ENCODE measurements at places on chromosomes 5 and 9.
A peak's percentile ranks its signal among the peaks of the same experiment; 100 is the strongest.

DNA sequence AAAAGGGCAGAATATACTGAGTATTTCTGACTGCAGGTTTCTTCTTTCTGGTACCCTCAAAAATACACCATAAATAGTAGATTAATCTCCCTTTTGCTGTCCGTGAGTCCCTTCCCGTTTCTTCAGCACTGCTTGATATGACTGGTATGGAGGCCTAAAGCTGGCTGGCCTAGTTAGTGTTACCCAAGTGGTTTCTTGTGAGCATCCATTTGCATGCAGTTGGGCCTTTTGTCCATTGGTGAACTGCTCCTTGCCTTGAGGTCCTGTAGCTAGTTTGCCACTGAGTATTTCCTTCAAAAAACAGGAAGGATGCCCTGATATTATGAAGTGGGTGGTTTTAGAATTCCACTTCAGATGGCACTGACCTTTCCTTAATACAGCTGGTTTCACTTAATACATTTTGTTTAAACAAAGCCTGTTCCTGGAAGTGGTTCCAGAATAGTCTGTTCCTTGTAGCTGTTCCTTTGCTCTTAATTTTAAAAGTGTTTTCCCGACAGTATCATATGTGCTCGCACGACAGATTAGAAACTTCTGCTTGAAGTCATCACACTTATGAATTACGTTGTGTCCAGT lies 40.0 kb upstream of the ABL1 start:
- DNase-seq: no peak

DNA sequence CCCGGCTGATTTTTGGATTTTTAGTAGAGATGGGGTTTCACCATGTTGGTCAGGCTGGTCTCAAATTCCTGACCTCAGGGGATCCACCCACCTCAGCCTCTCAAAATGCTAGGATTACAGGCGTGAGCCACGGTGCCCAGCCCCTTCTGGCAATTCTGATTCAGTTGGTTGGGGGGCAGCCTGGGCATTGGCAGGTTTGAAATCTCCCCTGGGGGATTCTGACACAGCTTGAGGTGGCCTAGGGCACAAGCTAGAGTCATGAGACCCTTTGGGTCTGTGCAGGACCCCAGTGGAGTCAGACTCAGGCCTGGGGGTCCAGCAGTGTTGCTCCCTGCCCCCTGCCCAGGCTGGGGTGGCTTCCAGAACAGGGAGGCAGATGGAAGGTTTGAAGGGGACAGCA lies 239.8 kb downstream of the PBX3 start:
- DNase-seq: no peak

GRCh38 chr9:124040935-124041816 lies 29.6 kb downstream of the LHX2 start:
- DNase-seq: no peak

DNA sequence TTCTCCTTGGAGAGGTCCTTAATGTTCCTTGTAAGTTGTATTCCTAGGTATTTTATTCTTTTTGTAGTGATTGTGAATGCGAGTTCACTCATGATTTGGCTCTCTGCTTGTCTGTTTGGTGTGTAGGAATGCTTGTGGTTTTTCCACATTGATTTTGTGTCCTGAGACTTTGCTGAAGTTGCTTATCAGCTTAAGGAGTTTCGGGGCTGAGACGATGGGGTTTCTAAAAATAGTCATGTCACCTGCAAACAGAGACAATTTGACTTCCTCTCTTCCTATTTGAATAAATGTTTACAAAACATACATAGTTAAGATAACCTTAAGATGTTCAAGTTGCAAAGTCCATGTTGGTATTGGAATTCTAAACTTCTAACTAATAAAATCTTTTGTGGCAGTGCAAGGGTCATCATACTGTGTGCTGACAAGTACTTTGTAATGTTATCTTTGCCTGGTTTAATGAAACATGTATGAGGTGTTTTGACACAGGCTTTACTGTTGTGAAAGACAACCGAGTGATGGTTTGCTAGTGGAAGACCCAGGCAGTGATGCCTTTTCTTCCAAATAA lies 286.2 kb downstream of the MRPS30 start:
- no peak for DNase-seq

DNA sequence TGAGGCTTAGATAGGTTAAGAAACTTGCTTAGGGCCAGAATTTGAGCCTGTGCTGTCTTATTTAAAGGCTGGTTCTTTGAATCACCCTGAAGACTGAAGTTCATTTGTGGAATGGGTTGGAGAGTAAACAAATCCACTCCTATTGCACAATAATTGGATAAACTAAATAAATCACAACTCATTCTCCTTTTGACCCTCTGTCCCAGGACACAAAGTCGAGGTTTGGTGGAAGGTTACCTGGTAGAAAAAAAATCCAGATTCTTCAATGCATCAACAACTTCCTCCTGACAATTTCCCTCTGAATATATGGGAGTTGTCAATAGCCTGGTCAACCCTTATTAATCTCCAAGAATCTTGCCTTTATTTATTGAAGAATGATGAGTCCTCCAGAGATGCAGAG lies 28.9 kb downstream of the TBC1D2 start:
- DNase-seq: no peak

- DNase-seq: no peak
These were observed 45.7 kb upstream of the SMAD5 start for GRCh38 chr5:136086783-136087566.

GRCh38 chr9:81244631-81245030 lies 444.7 kb downstream of the TLE1 start:
- DNase-seq: no peak

- DNase-seq: no peak
These were observed 7.4 kb upstream of the ADAM19 start for GRCh38 chr5:157582731-157583620.

DNA sequence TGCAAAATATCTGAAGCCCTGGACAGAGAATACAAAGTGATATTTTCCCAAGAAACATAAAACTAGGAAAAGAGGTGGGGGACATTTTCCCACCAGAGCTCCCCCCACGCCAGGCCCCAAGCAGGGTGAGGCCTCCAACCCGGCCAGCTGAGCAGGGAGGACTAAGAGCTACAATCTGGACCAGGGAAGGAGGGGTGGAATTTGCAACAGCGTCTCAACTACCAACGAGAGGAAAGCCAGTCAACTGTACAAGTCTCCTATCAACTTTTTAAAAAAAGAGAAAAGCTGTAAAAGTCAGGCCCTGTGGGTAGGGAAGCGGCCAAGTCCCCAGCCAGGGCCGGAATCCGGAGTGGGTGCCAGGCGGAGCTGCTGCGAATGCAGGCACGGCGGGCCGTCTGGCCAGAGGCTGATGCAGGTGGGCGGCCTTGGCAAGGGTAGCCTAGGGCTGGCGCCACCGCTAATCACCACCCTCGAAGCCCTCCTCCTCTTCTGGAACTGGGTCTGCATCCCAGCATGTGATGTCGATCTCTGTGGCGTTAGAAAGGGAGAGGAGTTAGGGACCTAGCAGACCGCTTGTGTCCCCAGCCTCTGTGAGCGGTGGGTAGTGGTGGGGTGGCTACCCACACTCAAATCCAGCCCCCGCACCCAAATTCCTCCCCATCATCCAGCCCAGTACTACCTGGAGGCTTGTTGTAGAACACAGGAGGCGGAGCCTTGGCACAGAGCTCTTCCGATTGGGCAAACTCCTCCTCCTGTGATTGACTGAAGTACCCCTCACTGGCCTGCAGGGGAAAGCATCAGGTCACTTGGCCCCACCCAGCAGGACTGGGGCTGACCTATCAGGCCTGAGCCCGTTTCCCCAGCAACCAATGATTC lies 10.6 kb downstream of the PRR7 start:
- peak; percentile 71 for DNase-seq

DNA sequence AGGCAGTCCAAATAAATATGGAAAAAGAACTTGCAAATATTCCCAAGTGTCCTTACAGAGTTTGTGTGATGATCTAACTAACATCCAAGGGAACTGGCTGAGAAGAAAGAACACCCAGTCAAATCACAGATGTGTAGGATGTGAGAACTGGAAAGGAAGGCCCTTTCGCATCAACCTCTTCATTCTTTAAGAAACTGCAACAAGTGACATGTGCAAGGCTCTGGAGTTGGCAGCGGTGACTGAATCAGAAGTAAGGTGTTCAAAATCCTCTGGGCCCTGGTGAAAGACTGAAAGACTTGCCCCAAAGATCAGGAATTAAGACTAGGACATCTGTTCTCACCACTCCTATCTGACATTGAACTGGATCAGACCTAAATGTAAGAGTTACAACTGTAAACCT lies 88.7 kb downstream of the RAPGEF1 start:
- no peak for DNase-seq

DNA sequence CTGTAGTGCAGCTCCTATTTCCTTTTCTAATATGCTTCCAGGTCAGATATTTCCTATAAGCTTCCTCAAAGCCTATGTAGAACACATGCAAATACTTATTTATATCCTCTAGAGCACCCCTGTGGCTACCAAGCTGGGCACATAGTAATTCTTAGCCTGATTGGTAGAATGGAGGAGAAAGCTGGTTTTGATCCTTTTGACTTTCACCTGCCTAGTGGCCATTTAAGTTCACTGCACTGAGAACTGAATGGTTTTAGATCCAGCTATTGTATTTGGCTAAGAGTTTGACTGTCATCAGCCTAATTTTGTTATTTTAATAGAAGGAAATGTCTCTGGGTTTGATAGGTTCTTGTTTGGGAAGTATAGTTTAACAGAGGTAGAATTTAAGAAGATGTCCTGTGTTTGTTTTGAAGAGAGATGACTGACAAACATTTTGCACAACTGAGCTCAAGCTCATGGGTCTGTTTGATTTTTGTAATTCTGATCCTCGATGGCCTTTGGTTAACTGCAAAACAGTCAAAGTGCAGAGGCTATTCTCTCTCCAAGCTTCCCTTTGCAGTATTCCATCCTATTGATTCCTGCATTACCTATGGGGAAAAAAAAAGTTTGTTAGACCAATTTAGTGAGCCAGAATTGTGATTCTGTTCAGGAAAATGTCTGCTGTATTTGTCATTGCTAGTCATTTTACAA lies 85.4 kb downstream of the KCNN2 start:
- no peak for DNase-seq

GRCh38 chr9:677461-678097 lies 163.9 kb upstream of the DMRT1 start:
- DNase-seq: no peak

DNA sequence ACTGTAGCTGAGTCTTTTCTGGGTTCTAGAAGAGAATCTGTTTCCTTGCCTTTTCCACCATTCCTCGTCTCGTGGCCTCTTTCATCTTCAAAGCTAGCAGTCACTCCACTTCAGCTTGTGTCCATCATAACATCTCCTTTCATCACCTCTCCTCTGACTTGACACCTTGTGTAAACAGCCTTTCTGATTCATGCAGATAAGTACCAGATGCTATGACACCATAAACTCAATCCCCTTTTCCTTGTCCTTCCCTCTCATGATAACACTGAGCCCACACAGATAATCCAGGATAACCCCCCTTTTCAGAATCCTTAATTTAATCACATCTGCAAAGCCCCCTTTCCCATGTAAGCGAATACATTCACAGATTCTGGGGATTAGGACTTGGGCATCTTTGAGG lies 95.5 kb downstream of the SNX24 start:
- no peak for DNase-seq

- no peak for DNase-seq
These were observed 25.6 kb downstream of the GLDC start for GRCh38 chr9:6619909-6620308.

- DNase-seq: no peak
These were observed 106.9 kb upstream of the ST8SIA4 start for GRCh38 chr5:101009758-101010519.

- DNase-seq: no peak
These were observed 80.0 kb downstream of the OTULIN start for GRCh38 chr5:14744296-14745187.

DNA sequence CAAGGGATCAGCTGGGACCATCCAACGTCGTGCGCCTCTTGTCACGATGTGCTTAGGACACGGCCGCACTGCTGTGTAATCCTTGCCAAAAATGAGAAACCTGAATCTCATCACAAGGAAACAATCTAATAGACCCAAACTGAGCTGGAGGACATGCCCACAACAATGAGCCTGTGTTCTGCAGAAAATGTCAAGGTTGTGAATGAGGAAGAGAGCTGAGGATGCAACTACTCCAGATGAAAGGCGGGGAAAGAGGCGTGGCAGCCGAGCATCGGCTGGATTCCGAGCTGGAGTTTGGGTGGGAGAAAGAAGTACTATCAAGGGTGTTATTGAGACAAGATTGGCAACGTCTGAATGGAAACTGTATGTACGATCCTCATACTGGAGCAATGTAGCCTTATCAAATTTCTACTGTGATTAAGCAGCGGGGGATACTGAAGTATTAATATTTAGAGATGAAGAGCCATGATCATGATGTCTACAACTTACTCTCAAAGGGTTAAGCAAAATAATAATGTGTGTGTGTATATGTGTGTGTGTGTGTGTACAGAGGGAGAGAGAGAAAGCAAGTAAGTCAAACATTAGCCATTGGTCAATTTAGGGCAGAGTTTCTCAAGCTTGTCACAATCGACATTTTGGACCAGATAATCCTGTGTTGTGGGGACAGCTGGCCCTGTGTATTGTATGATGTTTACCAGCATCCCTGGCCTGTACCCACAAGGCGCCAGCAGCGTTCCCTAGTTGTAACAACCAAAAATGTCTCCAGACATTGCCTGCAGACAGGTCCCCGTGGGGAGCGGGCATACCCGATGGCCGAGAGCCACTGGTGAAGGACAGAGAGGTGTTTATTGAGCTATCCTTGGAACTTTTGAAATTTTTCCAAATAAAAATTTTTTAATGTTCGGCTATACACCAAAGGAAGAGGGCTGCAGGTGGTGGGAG lies 46.5 kb downstream of the DUSP1 start:
- no peak for DNase-seq

DNA sequence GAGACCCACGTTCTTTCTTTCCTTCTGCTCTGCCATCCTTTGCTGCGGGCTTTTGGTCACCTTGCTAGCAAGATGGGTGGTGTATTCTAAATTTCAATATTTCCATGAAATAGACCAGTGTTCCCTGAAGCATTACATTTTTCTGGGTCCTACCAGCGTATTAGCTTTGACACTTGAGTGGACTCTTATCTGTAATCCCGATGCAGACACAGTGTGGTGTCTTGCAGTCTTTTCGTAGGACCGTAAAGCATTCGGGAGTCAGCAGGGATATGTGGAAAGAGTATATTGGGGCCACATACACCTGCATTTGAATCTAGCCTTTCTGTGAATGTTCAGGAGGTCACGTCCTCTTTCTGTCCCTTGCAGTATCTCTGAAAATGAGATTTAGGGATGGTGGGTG lies 124.7 kb upstream of the CPEB4 start:
- DNase-seq: no peak

GRCh38 chr5:137252512-137252911 lies 246.6 kb downstream of the SPOCK1 start:
- DNase-seq: peak; percentile 10

GRCh38 chr9:85404911-85405565 lies 336.7 kb downstream of the AGTPBP1 start:
- DNase-seq: no peak

GRCh38 chr5:138264183-138264582 lies 10.2 kb downstream of the GFRA3 start:
- DNase-seq: no peak

DNA sequence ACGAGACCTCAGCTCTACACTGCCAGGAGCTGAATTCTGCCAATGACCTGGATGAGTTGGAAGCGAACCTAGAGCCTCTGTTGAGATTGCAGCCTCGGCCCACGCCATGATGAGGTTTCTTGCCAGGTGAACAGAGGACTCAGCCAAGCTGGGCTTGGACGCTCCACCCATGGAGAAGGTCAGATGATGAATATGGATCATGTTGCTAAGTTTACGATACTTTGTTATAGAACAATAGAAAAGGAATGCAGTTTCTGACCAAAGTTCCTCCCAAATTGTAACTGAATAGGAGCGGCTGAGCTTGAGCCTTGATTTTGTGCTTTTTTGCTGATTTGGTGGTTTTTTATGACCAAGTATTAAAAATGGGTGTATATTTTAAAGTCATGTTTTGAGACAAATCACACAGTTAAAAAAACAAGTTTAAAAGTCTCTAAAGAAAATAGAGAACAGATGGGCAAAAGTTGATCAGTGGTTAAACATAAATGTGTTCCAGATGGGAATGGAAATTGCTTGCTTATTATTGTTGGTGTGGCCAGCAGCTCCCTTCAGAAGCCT lies 32.9 kb downstream of the ROPN1L start:
- no peak for DNase-seq

Measured in AG04449 (cell line).